T47D (cell line): ENCODE measurements at places on chromosomes 2 and 18.
A peak's percentile ranks its signal among the peaks of the same experiment; 100 is the strongest.

DNA sequence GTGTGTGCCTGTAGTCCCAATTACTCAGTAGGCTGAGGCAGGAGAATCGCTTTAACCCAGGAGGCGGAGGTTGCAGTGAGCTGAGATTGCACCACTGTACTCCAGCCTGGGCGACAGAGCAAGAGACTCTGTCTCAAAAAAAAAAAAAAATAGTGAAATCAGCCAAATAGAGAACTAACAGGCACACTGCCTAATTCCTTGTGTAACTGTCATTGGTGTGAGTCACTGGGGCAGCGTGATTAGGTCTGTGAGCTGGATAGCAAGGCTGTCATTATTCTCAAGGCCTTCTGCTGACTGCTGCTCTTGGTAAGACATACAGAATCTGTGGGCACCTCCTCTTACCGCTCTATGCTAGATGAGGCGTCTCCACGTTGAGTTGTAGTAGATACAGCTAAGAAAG is 270.3 kb downstream of the NEDD4L start:
- DNase-seq, result no peak

DNA sequence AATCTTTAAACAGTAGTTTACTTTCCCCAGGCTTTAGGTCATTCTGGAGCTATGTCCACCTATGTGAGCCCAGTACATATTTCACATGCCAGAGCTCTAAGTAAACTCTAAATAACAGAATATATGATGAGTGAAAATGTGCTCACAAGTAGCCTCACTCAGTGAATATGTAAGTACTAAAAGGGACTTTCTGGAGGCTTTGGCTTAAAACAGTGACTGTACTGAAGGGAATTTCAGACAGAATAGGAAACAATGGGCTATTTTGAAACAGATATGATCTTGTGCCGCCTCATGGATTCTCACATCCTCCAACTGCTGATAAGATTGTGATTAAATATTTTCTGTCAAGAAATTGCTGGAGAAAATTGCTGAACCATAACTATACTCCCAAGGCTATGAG is 747.9 kb downstream of the SOCS6 start:
- no peak for DNase-seq

GRCh38 chr18:61949946-61950345 is 57.1 kb upstream of the RNF152 start:
- DNase-seq, result no peak

DNA sequence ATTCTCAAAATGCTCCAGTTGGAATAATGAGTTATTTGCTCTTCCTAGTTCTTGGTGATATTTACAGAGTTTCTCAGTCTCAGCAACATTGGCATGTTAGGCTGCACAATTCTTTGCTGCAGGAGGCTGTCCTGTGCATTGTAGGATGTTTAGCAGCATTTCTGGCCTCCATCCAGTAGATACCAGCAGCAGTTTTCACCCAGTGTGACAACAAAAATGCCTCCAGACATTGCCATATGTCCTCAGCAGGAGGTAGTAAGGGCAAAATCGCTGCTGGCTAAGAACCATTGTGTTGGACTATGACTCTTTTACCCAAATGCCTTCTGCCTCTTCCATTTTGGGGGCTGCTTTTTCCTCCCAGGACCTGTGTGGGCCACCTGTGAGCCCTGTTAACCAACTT is 50.4 kb downstream of the PAX8 start:
- no peak for DNase-seq

DNA sequence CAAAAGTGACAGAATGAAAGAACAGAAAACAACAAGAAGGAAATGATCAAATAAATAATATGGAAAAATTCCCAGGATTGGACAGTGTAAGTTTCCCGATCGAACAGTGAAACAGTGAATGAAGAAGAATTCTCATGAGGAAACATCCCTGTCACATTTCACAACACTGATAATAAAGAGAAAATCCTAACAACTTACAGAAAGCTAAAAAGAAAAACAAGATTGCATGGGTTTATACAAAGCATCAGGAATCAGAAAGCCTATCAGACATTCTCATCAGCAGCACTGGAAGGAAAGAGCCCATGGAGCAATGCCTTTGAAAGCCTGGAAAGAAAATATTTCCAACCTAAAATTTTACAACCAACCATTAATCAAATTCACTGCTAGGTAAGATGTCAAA is 9.9 kb upstream of the COL6A3 start:
- DNase-seq, result no peak

DNA sequence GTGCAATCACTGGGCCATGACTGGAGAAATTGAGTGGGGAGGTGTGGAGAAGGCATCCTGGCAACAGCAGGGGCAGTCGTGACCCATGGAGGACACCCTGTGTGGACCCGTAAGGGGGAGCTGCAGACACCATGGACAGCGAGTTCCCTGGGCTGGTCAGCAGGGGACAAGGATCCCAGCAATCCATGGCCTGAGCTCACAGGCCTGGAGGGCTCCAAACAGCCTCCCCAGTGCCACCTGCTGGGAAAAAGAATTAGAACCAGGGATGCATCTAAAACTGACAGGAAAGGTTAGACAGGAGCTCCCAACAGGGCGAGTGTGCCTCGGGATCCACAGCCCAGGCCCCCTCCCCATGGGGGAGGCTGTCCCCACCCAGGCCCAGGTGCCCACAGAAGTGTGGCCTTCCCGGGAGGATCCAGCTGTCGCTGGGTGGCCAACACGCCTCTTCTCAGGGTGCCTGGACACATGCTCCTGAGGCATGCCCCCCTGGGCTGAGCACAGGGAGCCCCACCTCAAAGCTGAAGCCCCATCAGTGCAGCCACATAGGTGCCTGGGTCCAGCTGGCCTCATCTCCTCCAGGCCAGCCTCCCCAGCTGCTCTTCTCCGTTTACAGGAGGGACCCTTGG is 20.5 kb upstream of the KIF1A start:
- DNase-seq, result peak; percentile 82

GRCh38 chr2:44839370-44839769 is 102.1 kb upstream of the SIX3 start:
- no peak for DNase-seq

DNA sequence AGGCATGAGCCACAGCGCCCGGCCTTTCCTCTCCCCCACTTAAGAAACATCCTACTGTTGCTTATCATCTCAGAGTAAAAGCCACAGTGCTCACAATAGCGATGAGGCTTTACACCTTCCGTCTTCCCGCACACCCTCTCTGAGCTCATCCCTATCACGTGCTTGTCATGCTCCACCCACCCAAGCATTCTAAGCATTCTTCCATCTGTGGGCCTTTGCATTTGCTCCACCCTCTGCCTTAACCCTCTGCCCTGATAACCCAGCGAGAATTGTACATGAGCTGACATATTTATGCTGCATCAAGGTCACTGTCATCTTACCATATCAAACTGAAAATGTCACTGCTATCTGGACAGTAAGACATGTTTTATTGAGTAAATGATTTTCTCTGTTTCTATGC is 22.6 kb downstream of the FOXI3 start:
- no peak for DNase-seq

GRCh38 chr2:139674577-139674976 is 894.4 kb upstream of the NXPH2 start:
- no peak for DNase-seq

DNA sequence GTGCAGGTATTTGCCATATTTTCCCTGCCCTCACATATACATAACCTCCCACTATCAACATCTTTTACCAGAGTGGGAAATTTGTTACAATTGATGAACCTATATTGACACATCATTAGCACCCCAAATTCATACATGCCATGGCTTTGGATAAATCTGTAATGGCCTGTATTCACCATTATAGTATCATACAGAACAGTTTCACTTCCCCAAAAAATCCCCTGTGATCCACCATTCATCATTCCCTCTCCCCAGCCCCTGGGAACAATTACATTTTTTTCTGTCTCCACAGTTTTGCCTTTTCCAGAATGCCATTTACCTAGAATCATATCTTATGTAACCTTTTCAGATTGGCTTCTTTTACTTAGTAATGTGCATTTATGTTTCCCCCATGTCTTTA is 494.5 kb downstream of the RNF144A start:
- no peak for DNase-seq

DNA sequence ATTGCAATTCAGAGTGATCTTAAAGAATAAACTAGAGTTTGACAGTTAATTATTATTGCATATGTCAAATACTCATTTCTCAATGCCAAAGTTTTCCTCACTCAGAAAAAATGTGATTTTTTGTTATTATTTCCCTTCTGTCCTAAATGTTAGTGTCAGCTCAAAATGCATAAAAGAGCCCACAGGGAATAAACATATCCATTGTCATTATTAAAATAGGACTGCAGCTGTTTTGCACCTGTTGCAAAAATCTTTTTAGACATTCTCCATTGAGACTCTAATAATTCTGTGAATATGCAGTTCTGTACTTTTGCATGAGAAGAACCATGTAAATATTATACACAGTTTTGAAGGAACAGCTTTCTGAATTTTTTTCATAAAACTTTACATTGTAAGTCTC is 540.0 kb upstream of the SLC39A10 start:
- DNase-seq, result no peak

DNA sequence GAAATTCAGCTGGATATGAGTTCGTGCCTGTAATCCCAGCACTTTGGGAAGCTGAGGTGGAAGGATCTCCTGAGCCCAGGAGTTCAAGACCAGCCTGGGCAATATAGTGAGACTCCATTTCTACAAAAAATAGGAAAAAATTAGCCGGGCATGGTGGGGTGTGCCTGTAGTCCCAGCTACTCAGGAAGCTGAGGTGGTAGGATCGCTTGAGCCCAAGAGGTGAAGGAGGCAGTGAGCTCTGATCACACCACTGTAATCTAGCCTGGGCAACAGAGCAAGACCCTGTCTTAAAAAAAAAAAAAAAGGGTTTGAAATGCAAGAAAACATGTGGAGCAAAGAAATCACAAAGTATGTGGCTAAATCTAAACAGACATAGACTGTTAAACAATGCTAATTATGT is 9.8 kb downstream of the CGREF1 start:
- DNase-seq, result no peak

DNA sequence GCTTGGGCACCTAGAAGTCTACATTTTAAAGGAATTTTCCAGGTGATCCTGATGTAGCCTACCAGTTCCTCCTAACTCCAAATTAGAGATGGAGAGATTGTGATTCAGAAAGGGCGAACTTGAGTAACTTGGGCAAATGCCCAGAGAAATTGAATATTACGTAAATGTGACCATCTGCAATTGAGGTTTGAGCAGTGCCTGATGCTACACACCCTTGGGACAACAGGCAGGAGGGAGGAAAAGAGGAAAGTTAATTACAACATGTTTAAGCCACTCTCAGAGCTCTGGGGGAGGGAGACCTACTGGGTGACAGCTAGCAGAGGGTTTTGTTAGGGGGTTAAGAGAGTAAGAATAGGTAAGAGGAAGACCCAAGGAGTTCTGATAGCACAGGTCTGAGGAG is 208.9 kb downstream of the LPIN1 start:
- no peak for DNase-seq
